EH (cell line): ENCODE measurements at places on chromosomes 12 and 14.

GRCh38 chr12:99271071-99271470 is 376.5 kb upstream of the GARIN6 start:
- DNase-seq, result no peak

DNA sequence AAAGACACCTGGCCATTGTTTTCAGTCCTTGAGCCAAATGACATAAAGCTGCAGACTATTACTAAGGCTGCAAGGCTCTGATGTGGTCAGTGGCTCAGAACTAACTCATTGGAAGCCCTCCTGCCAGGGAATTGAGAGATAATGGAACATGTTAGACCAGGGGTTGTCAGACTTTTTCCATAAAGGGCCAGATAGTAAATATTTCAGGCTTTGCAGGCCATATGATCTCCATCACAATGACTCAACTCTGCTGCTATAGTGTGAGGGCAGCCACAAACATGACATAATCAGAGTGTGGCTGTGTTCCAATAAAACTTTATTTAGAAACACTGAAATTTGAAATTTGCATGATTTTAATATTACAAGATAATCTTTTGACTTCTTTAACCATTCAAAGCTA is 140.3 kb downstream of the TMEM30B start:
- DNase-seq, result peak; percentile 78

DNA sequence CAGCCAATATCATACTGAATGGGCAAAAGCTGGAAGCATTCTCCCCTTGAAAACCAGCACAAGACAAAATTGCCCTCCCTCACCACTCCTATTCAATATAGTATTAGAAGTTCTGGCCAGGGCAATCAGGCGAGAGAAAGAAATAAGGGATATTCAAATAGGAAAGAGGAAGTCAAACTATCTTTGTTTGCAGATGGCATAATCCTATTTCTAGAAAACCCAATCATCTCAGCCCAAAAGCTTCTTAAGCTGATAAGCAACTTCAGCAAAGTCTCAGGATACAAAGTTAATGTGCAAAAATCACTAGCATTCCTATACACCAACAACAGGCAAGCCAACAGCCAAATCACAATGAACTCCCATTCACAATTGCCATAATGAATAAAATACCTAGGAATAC is 21.0 kb upstream of the ANP32D start:
- DNase-seq, result no peak

- no peak for DNase-seq
Measured at GRCh38 chr14:90491911-90492531, 95.2 kb downstream of the CALM1 start.

DNA sequence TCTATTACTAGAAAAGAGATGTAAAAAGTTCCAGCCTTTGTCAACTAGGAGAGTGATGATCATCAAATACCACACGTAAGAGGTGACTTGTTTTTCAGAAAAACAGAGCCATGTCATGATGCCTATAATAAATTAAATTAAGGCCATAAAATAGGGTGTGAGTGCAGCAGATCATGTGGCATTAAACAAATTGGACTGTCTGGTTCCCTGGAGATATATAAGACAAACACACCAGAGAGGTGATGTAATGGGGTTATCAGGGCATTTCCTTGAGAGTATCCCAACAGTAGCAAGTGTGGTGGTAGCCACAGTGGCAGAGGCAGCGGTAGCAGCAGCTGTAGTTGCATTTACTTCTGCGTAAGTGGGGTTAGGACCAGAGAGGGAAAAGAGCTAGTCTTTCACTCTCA is 14.6 kb upstream of the GALNT6 start:
- no peak for DNase-seq

DNA sequence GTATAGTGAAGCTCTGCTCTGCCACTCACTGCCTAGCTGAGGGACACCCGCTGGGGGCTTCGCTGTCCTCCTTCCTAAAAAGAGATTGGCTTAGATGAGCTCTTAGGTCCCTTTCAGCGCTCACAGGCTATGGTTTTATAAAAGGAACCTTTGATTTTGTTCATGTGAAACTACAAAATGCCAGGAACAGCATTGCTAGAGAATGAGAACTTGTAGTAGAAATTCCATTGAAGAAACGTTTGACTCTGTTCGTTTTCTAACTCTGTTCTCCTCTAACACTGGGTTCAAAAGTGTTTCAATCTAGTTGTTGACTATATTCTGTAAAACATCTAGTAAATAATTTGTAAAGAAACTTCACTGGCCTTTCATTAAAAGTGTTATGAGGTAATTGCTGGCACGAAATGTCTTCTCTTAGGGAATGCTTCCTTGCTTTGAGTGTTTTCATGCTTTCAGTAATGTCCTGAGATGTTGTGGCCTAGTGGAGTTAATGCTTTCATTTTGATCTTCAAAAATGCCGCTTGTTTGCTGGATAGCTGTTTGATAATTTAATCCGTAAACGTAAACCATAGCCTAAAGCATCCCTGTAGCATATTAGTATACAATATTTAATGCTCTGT is 1.6 kb downstream of the MARK3 start:
- peak; percentile 41 for DNase-seq
